ENCODE measurements at places on chromosomes 3 and 15. TPM values are rescaled to one million over a fixed set of nuclear protein-coding genes. Genes with fewer than 3 reads are reported as not detected.
A peak's percentile ranks its signal among the peaks of the same experiment; 100 is the strongest.

CRABP1 gene
- total RNA-seq: 0.67 TPM

KNG1 gene
- 0.12 TPM for total RNA-seq

IMPG2 gene
- total RNA-seq: 0.09 TPM

ARPP19 gene
- total RNA-seq: 201 TPM

DNA sequence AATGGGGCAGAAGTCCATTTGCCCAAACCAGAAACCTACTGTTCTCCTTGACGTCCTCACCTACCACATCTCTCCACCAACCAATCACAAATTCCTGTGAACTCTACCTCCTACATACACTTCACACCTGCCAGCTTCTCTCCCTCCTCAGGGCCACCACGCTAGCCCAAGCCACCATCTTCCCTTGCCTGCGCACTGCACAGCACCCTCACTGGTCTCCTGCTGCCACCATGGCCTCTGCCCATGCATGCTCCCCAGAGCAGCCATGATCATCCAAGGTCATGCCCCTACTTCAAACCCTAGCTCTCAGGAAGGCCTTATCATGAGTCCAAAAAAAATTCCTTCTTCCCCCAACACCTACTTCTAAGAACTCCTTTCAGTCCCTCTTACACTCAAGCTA lies 1.1 kb upstream of the EPHB3 start:
- no peak for DNase-seq

- DNase-seq: peak; percentile 79
Observed at GRCh38 chr3:52289747-52290595, 2.3 kb downstream of the GLYCTK start.

- no peak for DNase-seq
Observed at GRCh38 chr3:37984596-37984995, 6.0 kb upstream of the VILL start.

- DNase-seq: no peak
Observed at GRCh38 chr3:81432456-81432855, 329.0 kb downstream of the GBE1 start.

- no peak for DNase-seq
Observed at GRCh38 chr15:101566748-101567488, 77.4 kb upstream of the PCSK6 start.

DNA sequence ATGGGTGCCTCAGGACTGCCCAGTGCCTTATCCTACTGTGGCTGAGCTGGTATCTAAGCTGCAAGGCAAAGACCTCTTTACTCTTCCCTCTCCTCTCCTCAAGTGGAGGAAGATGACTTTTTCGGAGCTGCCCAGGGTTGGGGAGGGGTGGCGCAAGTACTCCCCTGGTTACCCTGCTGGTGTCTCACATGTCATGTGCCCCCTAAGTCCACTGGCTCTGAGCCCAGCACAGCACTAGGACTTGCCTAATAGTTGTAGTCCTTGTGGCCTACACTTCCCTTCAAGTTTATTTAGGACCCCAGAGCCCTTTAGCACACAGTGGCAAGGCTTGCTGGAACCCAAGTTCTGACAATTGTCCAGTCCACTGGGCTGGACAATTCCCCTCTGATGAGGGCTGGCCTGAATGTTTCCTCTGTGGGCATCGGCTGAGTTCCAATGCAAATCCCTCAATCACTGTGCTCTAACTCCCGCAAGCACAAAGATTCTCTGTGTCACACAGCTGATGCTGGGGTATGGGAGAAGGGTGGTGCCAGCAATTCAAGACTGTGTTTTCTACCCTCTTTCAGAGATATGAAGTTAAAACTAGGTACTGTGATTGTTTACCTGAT lies 60.4 kb downstream of the UQCC5 start:
- DNase-seq: no peak

- DNase-seq: no peak
Observed at GRCh38 chr3:107765524-107765923, 242.8 kb downstream of the BBX start.

Data from mucosa of descending colon (tissue), 3 donors.